ENCODE measurements at places on chromosomes 3 and 15.

DNA sequence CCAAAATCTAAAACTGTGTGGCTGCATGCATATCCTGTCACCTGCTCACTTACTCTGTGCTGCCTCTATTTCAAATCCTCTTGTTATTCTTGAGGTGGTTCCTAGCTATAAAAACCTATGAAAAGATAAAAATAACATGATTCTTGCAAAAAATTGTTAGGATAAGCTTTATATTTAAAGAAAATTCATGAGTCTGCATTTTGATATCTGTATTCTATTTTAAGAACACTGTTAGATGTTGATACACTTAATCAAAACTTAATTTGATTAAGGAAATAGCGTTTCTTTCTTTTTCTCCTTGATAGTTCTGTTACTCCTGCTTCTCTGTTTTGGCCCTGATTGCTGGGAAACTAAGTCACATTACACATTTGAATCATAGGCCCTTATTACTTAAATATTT is 22.5 kb downstream of the STT3B start:
- no peak for DNase-seq

- no peak for DNase-seq
Measured at GRCh38 chr3:157816296-157816695, 289.9 kb downstream of the SHOX2 start.

DNA sequence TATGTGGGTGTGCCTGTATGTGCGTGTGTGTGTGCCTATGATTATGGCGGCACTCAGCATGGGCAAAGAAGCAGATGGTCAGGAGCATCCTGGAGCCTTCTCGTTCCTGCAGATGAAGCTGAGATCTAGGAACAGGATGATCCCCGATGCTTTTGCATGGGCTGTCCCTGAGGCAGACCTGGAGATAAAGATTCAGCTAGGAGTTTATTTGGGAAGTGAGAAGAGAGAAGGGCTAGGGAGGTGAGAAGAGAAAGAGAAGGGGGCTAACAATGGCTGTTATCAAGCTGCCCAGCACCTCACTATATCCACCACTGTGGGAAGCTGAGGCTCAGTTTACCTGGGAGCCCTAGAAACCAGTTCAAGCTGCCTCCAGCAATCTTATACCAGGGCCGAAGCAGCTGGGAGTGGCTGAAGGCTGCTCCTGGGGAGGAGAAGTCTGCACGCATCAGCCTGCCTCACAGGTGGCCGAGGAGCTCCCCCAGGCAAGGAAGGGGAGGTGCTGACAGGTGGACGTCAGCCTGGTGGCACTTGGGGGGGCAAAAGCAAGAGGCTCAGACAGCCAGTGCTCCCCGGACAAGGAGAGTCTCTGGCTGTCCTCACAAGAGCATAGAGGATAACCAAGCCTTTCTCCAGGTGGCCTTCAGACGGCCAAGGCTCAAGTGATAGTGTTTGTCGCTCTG is 94.0 kb upstream of the IQSEC1 start:
- DNase-seq = no peak

DNA sequence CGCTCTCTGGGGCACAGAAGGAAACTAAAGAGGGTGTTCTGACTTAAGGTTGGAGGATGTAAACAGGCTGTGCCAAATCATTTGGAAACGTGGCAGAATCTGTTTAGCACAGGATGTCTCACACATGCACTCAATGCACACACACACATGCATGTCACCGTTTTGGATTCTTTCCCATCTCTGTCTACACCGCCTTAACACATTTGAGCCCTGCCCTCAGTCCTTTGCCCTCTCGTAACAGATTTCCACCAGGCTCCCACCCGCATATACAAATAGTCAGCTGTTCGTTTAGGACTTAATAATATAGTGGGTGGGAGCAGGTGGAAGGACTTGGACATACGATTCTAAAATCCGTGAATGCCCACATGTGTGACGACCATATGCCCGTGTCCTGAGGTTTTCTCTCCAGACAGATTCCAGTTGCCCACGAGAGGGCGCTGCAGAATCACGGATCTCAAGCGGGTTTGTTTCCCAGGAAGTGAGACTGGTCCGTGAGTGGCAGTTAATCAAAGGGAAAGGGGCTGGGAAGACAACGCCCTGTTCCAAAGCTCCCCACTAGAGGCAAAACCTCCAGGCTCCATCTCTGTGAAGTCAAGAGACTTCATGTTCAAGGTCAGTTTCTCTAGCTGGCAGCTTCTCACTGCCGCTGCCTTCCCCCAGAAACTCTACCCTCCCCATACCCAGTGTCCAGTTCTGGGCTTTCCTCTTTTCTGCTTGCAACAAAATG is 44.5 kb downstream of the NOX5 start:
- DNase-seq = peak; percentile 87

DNA sequence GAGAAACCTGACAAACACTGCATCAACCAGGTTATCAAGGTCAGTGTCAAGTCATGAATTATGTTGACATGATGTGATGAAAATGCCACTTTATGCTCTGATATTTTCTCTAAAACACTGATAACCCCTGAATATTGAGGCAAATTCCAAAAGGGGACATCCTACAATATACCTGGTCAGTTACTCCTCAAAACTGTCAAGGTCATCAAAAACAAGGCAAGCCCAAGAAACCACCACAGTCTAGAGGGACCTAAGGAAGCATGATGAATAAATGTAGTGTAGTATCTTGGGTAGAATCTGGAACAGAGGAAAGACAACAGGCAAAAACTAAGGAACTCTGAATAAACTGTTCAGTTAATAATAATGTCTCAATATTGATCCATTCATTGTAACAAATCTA is 275.3 kb upstream of the THRB start:
- DNase-seq = no peak

- DNase-seq = peak; percentile 1
Measured at GRCh38 chr15:70203981-70204560, 106.4 kb upstream of the TLE3 start.
